ENCODE measurements at places on chromosomes 6 and 20.

GRCh38 chr20:24166412-24166811 lies 177.8 kb upstream of the GGTLC1 start:
- DNase-seq = no peak

GRCh38 chr20:3247638-3248037 lies 8.6 kb upstream of the SLC4A11 start:
- no peak for DNase-seq

DNA sequence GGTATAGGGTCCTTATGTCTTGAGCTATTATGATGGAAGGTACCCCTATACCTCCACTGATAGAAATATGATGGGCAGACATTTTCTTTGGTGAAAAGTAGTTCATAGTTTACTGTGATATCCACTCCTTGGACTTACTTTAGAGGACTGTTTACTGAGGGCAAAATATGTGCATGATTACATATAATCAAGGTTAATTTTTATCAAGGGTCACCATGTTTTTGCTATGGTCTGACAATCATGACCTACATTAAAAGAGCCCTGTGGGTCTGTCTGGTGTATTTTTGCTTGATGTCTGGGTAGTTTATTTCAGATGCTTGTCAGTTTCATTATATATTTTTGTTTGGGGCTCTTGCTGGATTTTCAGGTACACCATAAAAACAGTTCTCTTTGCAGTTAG lies 40.1 kb downstream of the CDKAL1 start:
- DNase-seq = no peak

- no peak for DNase-seq
These were observed 43.1 kb upstream of the RNF182 start for GRCh38 chr6:13881621-13882165.

DNA sequence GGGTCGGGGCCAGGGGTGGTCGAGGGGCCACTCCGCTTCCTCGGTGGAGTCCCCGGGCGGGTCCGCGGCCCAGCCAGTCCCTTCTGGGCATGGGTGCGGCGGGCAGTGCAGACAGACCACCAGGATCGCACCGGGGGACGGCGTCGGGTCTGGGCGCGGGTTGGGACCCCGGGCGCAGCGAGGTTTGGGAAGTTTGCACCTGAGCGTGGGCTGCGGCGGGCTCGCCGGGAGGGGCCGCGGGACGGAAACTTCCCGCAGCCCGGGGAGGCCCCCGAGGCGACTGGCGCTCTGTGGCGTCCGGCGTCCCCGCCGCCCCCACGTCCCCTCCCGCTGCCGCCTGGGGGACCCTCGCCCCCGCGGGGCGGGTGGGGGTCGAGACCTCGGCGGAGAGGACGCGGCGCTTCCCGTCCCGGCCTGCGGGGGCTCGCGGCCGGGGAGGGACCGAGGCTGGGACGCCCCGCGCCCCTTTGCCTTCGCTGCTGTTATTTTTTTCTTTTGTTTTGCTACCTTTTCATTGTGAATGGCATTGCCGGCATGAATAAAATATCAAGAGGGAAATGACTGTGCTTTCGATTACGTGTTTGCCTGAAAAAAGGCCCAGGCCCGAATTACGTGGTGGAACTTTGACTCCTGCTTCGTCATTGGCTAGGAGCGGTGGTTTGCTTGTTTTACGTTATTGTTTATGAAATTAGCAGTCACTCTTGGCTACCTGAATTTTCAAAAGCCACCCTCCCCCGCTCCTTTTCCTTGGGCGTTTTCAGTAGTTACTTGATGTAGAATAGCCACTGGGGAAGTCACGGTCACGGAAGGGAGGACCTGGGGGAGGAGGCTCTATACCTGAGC lies 703 bp downstream of the SNX9 start:
- DNase-seq = peak; percentile 45

- DNase-seq = no peak
These were observed 193.9 kb upstream of the MAP3K7 start for GRCh38 chr6:90780778-90781177.

DNA sequence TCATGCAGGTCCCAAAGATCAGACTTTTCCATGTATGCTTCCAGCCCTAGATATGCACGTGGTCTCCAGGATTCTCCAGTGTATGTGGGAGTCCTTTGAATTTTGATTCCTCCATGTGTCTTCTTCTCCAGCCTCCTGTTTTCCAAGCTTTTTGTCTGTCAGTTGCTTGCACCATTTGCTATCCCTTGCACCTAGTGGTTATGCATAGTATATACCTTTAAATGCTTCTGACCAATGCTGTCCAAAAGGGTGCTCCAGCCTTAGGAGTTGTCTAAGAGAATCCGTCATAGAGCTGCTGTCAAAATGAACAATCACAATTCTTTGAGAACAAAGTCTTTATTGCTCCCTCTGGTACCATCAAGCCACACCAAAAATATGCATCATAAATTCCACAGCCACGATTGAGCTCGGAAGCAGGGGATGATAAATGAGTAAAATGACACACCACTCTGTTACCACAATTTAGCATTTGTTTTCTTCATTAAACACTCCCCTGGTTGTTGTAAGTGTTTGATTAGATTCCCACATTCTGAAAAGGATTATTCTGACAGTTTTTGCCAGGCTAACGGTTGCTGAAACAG lies 706.2 kb upstream of the GJE1 start:
- no peak for DNase-seq

- DNase-seq = no peak
These were observed 99.5 kb downstream of the MAN1A1 start for GRCh38 chr6:119250036-119250435.

- no peak for DNase-seq
These were observed 46.8 kb upstream of the SLCO4A1 start for GRCh38 chr20:62595491-62595890.

DNA sequence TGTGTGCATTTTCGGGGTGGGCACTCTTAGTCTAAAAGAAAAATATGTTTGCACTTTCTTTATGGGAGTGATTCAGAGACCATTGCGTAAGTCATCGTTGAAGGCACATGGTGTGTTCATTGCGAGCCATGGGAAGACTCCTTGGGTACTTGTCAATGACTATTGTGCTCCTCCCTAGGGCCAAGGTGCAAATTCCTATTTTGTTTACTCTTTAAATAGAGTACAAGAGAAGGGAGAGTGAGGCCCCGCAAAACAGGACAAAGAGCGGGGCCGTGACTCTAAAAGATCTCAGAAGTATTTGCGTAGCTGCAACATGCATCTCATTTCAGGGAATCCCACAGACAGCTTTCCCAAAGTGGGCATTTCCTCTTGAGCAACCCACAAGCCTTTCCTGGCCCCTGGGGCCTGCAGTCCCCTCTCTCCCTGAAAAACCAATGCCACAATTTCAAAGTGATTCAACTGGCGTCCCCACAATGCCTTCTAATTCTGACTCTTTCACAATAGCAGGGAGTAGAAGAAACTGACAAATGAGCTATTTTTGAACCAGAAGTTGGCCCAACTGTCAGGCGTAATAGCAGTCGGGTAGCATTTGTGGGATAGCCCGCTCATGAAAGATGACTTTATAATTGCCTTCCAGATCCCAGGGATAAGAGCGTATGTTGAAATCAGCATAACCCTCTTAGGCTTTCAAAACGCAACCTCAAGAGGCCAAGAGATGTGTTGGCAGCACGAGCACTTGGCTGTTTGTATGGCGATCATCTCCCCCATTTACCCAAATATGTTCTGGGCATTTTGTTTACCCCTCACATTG lies 277.9 kb upstream of the BMP2 start:
- no peak for DNase-seq

GRCh38 chr6:1697688-1698351 lies 88.1 kb downstream of the FOXC1 start:
- no peak for DNase-seq

DNA sequence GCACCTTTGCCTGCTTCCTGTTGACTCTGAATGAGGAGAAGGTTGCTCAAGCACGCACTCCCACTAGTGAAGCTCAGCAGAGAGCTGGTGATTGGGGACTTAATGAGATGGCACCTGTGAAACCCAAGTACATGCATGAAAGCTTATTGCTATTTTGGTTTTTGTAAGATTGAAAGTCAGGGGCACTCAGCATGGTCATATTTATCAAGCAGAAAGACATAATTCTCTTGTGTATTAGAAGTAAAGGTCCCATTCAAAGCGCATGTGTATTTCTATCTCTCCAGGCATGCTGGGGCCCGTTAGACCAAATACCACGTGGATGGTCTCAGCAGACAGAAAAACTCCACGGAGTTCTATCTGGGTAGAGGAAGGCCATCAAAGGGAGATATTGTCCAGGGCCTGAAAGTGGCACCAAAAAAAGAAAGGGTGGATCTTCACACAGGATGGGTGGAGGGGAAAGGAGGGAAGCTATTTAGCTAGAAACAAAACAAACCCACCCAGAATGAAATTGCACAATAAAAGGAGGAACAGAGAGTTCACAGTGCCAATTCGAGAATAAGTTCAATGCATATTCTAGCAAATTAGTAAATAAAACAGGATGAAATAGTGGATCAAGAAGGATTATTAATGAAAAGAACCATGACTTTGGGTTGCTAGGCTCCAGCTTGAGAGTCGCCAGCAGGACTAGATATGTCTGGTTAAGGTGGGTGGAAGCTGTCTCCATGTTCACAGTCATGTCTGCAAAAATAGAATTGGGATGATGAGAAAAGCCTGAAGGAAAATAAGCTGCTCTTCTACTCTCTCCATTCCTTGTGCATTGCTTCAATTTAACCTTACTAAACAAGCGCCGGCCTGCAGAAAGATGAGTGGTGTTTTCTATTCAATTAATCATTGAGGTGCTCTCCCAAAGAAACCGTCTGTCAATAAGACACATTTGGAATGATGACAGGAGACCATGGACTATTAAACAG lies 224.9 kb upstream of the DTNBP1 start:
- no peak for DNase-seq

DNA sequence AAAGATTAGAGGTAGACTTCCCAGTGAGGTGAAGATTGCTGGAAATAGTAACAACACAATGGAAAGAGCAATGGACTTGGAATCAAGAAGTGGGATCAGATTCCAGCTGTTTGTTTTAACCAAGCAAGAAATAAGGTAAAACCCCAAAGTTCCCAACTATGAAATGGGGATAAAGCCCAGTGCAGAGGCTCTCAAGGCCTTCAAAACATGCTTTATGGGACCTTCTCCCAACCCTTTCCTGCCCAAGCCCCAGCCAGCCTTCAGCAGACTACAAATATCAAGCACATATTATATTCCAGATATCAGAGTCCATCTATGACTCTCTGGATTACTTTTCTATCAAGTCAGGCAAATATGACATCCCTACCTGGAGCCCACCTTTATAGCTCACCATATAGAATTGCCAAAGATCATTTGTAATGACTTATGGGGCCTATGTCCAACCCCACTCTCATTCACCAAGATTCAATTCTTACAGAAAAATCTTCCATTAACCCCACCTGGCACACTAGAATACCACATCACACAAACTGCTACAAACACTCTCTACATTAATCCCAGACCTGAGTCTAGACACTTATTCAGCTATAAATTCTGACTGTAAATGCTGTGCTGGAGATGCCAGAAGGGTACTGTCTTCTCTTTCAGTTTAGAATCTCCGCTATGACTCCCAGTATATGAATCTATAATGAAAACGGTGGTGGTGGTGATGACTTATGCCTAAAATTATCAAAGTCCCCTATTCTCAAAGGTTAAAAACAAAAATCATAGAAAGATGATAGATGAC lies 6.1 kb downstream of the DDX39B start:
- DNase-seq = no peak

Data from stimulated activated CD8-positive, alpha-beta memory T cell treated with anti-CD3 and anti-CD28 coated beads, Interleukin-7, amount 100 ng/mL, for 24 hours (primary cell).